Ovary (tissue), 10 donors: ENCODE measurements at places on chromosomes 1 and 21.
A peak's percentile ranks its signal among the peaks of the same experiment; 100 is the strongest.

DNA sequence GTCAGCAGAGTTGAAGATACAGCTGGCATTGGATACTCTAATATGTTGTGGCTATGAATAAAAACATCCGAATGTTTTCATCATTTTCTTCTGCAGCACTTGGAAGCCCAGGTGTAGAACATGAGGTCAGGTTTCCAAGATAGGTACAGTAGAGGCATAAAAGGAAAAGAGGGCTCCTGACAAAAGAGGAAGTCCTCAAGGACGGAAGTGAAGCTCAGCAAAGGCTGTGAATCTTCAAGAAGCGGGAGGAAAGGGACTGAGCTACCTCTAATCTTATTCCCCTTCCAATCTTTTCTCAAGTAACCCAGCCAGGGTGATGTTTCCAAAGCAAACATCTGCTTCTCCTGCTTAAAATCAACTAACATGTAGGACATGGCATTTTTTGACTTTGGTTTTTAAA lies 4.4 kb upstream of the PIK3C2B start:
- no peak for DNase-seq

GRCh38 chr1:205581321-205581980 lies 50.4 kb downstream of the ELK4 start:
- DNase-seq: no peak

DNA sequence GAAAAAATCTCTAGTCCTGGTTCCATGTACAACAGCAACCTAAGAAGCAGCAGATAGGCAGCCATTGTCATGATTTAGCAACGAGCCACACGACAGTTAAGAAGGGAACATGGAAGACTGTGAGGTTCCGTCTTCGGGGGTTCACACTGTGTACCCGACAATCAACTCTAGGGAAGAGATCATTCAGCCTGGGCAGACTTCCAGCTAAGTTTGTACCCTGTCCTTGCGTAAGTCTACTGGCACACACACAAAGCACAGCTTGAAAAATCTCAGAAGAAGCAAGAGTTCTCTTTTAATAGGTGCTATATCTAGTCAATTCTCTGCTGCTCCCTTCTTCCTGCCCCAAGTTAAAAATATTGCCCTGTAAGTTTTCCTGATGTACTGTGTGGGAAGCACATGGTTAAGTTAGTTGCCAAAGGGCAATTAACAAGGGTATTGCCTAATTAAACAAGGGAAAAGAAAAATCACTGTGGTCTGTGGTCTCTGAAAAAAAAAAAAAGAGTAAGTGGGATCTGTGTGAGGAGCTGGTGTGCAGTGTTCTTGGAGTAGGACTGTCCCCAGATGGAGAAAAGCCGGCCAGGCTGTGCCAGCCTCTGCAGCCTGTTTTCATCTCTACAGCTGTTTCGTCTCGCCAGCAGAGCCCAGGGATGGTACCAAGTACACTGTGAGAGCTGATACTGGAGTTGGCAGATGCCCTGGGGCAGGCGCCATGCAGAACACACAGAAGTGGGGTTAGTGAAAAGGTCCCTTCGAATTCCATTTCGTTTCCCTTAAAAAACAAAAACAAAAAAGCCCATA lies 6.4 kb upstream of the MYBPHL start:
- no peak for DNase-seq

- DNase-seq: no peak
Observed at GRCh38 chr1:45375104-45376090, 35.2 kb upstream of the MUTYH start.

DNA sequence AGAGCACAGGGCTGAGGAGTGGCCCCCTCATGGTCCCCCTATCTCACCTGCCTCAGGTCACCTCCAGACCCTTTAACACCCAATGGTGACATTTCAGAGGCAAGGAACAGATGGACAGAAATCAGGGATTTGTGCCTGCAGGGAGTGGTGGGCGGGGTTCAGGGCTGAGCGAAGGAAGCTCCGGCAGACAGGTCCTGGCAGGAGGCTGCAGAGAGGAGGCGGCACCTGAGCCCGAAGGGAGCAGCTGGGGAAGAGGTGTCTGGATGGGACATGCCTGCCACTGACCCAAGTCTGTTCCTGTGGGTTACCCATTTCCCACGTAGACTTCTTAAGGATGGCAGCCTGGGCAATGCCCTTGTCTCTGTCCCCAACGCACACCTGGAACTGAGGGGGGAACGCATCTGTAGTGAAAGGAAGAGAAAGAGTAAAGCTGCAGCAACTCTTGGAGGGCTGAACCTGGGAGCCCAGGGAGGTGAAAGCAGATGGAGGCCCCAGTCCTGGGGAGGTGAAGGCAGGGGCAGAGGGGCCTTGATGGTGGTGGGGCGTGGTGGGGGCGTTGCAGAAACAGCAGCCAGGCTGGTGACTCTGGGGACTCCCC lies 61.6 kb upstream of the ADARB1 start:
- DNase-seq: no peak

DNA sequence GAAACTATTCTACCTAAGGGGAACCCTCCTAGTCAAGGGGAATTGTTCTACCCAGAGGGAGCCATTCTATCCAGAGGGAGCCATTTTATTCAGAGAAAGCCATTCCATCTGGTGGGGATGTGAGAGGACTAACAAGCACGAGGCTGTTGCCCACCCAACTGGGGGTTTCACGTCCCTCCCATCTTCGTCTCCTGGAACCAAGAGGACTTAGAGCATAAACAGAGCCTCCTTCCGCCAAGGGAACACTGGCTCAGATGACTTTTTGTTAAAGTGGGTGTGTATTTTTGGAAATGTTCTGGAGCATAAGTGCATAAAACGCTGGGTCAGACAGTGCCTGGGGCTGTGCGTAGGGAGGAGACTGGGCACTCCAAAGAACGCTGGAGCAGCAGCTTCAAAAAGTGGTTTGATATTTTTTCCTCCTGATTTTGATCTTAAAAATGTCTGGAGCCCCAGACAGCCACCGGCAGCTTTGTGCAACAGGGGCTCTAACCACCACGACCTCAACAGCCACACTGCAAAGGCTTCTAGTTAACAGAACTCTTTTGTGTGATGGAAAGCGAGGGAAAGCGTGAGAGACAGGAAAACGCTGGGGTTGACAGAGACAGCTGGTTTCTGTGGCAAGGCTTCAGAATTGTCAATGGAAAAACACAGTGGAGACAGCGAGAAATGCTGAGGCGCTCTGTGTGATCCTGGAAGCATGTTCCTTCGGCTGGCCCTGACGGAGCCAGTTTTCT lies 363.6 kb upstream of the CAMK1G start:
- no peak for DNase-seq

DNA sequence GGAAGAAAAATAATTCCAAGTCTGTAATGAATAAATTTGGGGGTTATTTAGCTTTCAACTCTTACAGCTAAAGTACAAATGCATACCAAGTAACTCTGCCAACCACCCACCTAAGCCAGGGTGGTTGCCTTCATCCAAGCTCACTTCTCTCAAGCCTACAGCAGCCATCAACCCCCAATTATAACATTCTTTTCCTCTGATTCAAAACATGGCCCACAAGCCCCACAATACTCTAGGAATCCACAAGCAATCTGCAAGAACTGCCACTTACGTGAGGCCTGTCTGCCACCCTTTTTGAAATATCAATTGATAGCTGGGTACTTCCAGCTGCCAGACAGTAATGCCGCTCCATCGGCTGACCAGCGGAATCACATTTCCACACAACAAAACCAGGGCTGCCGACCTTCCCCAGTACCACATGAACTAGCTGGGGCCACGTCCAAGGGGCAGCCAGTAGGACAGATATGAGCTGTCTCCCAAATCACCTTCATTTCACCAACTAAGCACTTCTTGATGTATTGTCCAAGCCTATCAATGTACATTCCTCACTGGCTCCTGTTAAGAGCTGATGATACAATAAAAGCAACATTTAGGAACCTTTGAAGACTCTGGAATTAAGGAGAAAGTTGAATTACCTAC lies 3.2 kb downstream of the LBR start:
- no peak for DNase-seq

- no peak for DNase-seq
Observed at GRCh38 chr1:227543283-227544066, 19.9 kb upstream of the ZNF678 start.

DNA sequence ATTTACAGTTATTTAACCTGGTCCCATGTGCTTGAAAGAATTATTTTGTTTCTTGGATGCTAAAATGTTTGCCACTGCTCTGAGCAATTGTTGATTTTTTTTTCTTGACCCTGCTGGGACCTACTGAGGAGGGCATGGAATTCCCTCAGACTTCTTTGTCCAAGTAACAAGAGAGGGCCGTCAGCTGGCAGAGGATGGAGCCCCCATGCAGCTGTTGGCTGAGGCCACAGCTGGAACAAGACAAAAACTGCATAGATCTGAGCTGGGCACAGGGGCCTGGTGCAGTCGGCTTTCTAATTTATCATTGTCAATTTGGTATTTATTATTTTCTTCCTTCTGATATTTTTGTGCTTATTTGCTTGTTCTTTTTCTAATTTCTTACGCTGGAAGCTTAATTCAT lies 39.6 kb upstream of the ABCG1 start:
- no peak for DNase-seq

GRCh38 chr21:26020510-26020909 lies 150.1 kb downstream of the APP start:
- DNase-seq: no peak

DNA sequence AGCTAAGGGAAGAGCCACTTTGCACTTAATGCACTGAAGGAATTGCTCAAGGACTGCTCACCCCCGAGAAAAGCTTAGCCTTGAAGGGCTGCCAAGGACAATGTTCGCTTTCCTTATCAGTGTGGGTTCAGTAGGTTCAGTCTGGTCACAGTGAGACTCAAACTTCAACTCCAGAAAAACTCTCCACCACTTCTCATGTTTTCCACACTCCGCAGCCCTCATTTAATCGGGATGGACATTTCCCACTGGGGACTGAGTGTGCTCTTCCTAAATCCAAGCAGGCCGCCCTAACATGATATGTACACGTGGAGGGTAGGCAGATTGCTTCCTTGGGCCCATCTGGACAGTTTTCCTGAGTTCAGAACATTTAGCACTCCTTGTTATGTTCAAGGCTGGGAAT lies 19.5 kb downstream of the SUSD4 start:
- peak; percentile 82 for DNase-seq

GRCh38 chr21:29316029-29316742 lies 17.5 kb downstream of the BACH1 start:
- no peak for DNase-seq

- no peak for DNase-seq
Observed at GRCh38 chr1:15660151-15660550, 24.0 kb upstream of the PLEKHM2 start.

GRCh38 chr21:45270306-45270821 lies 17.3 kb downstream of the POFUT2 start:
- peak; percentile 10 for DNase-seq

GRCh38 chr1:84912726-84913554 lies 19.9 kb upstream of the LPAR3 start:
- no peak for DNase-seq

DNA sequence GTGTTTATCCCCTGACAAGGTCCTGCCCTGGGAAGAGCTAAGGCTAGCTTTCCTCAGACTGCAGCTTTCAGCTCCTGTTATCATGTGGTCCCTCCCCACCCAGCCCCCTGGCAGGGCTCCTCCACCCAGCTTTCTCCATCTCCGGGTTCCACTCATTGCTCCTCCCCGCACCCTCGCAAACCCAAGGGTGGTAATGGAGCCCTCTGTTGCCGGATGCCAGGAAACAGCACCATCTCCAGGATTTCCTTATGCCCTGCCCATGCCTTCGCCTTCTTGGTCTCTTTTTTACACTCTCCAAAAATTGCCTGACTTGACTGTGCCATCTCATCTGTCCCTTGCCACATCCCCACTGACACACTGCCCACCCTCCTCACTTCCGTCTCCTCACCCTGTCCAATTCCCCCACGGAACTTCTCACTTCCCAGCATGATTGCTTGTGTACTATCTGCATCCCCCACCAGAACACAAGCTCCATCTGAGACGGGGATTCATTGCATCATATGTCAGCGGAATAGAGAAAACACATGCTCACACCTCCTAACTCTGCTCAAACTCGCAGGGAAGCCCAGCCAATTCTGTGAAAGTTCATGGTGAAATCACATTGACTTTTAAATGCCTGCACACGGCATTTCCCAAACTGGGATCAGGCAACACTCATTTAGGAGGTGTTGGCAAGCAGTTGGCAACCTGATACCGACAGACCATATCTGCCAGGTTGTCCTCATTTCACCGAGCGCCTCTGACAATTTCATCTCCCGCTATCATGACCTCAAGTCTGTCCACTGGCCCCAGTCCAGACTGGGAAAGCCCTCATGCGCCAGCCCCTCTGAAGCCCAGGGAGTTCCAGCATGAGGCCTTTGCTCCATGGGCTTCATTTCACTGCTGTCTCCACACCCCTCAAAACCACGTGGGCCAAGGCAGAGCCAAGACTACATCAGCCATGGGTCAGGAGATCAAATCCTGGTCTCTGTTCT lies 201.1 kb downstream of the MATN1 start:
- DNase-seq: peak; percentile 19

GRCh38 chr1:119883826-119884225 lies 12.5 kb downstream of the ADAM30 start:
- no peak for DNase-seq

GRCh38 chr1:186420311-186420710 lies 40.6 kb downstream of the PDC start:
- no peak for DNase-seq

GRCh38 chr1:230109895-230110667 lies 43.0 kb downstream of the GALNT2 start:
- no peak for DNase-seq

- DNase-seq: peak; percentile 31
Observed at GRCh38 chr21:15289896-15290841, 225.4 kb upstream of the NRIP1 start.

GRCh38 chr1:204285436-204286305 lies 71.9 kb upstream of the GOLT1A start:
- DNase-seq: no peak

DNA sequence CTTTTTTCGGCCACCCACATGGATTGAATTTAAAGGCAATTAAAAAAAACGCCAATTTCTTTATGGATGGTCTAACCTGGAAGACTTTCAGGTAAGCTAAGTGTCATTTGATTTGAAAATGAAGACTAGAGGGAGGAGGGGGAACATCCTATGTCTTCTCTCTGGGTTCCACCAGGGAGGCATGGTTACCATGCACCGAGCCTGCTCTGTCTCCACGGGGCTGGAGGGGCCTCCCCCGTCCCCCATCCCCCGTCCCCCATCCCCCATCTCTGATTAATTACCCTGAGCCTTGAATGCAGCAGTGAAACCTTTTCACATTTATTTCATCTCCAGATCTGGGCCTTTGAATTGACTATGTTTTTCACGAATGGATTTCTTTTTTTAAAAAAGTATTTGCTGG lies 135.1 kb downstream of the TLR5 start:
- DNase-seq: no peak

GRCh38 chr1:111988743-111989453 lies 570 bp downstream of the KCND3 start:
- DNase-seq: no peak

- DNase-seq: no peak
Observed at GRCh38 chr1:184241446-184241845, 145.4 kb upstream of the C1orf21 start.

DNA sequence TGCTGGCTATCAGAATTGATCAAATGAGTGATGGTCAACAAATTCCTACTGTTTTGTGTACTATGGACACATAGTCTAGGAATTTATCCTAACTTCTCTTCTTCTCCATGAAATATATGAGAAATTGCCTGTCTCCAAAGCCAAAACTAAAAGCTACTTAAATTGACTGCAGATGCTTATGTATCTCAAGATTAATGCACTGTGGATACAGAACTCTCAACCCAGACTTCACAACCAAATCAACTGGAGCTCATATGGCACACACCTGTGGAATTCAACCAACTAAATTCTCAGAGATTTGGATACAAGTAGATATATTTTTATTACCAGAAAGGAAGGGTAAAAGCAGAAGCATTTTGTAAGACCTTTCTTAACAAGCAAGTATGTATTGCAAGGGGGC lies 566.1 kb downstream of the LTN1 start:
- DNase-seq: no peak
